Parietal lobe (tissue), 2 donors: ENCODE measurements at places on chromosomes 4 and X. TPM values are rescaled to one million over a fixed set of nuclear protein-coding genes. Genes with fewer than 3 reads are reported as not detected.

The BEX4 gene
- 79.8 TPM for total RNA-seq

The NSD2 gene
- total RNA-seq = 162 TPM

The MMRN1 gene
- 3.8 TPM for total RNA-seq

The GPR50 gene
- not detected for total RNA-seq

The TLR7 gene
- 0.94 TPM for total RNA-seq

The SLC30A9 gene
- total RNA-seq = 110 TPM

The GAGE1 gene
- total RNA-seq = not detected

The CT83 gene
- total RNA-seq = not detected

The VSIG4 gene
- total RNA-seq = 14.7 TPM

The ZFYVE28 gene
- 7.8 TPM for total RNA-seq

The SLC10A6 gene
- total RNA-seq = not detected

The RADX gene
- 14.1 TPM for total RNA-seq

The GC gene
- not detected for total RNA-seq

The GATA1 gene
- not detected for total RNA-seq

The RTL5 gene
- 7.8 TPM for total RNA-seq

The UTP3 gene
- 15.7 TPM for total RNA-seq

The IRS4 gene
- 0.63 TPM for total RNA-seq

The WAS gene
- total RNA-seq = 0.63 TPM

The PRRG1 gene
- total RNA-seq = 5.0 TPM

The MAGEC3 gene
- 0.63 TPM for total RNA-seq

The PIN4 gene
- total RNA-seq = 23.2 TPM

The ERAS gene
- total RNA-seq = not detected

The FAM200B gene
- total RNA-seq = 58.2 TPM

The TBX22 gene
- total RNA-seq = 0.31 TPM

The FMR1NB gene
- total RNA-seq = not detected

The ZNF182 gene
- 9.1 TPM for total RNA-seq
